ENCODE measurements at places on chromosomes 3 and 15.

DNA sequence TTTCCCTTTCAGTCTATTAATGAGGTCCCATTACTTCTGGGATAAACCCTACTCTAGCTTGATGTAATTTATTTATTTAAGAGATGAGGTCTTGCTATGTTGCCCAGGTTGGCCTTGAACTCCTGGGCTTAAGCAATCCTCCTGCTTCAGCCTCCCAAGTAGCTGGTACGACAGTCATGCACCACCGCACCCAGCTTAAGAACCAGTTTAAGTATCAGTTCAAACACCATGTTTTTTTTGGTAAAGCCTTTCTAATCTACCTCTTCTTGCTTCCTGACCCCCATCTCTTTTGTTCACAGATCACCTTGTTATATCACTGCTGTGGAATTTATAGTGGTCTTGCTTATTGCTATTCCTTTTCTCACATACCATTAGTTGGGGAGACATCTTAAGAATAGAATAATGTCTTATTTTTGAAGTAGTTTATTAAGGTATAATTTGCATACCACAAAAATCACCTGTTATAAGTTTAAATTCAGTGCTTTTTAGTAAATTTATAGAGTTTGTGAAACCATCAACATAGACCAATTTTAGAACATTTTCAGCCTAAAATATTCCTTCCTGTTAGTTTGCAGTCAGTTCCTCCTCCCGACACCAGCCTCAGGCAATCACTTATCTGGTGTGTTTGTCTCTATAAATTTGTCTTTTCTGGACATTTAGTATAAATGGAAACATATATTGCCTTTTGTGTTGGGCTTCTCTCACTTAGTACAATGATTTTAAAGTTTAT is 257.9 kb downstream of the PDCD6IP start:
- DNase-seq, result no peak

DNA sequence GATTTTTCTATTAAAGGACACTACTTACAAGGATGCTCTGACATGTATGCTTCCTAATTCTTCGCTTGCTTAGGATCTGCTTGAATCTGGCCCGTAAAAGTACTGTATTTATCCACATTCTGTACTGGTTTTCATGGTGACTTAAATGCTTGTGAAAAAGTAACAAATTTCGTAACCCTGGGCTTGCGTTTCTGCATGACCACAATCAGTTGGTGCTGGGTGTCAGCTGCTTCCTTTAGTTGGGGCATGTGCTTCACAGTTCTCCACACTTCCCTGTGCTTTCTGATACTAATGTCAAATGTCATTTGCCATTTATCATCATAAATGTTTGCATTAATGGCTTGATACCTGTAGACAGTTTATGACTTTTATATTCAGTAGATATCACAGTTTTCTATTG is 218.4 kb upstream of the MLF1 start:
- DNase-seq, result no peak

DNA sequence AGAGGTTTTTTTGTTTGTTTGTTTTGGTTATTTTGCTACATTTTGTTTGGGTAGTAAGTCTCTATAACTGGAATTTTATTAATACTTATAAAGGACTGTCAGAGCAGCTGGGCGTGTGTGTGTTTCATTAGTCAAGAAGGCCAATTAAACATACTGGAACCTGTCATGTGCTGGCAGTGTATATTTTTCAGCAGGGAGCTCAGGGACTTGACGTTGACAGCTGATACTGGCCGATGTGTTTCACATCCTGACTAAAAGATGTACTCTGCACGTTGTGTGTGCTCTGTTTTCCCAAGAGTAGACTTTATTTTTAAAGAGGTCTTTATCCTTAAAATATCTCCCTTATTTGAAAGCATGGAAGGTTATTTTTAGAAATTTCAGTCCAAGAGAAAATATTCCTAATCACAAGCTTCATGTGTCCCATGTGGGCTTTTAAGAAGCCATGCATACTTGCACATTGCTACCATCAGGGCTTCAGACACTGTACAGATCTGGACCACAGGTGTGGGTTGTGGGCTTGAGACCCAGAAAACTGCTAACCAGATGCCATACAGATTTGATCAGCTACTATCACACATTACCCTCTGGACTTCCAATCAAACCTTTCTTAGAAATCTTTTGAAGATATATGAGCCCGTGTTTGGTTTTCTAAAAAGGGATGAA is 135.9 kb downstream of the FEZF2 start:
- DNase-seq, result no peak

GRCh38 chr15:58398071-58398470 is 33.7 kb upstream of the LIPC start:
- DNase-seq, result no peak

GRCh38 chr15:79381593-79381992 is 50.5 kb upstream of the MINAR1 start:
- no peak for DNase-seq

GRCh38 chr3:64539451-64540196 is 148.2 kb downstream of the ADAMTS9 start:
- no peak for DNase-seq

DNA sequence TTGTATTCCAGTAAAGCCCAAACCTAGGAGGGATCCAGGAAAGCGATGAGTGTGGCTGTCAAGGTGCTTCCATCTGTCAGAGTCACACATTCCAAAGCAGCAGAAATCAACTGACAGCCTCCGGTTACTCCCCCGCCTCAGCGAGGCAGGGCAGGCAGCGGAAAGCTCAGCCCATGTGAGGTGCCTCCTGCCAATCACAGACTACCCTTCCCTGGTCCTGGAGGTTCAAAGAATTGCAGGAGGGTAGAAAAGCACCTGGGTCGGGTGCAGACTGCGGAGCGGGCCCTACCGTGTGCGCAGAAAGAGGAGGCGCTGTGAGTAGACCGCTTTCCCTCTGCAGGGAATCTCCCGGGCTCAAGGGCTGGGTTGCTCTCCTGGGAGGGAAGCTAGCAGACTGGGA is at the start of gene UPK1B:
TSS of gene UPK1B (plus strand) at position 274 of the 400 bp plus-strand sequence. CDS start 13,144 bp downstream, outside the sequence.
- DNase-seq, result no peak

DNA sequence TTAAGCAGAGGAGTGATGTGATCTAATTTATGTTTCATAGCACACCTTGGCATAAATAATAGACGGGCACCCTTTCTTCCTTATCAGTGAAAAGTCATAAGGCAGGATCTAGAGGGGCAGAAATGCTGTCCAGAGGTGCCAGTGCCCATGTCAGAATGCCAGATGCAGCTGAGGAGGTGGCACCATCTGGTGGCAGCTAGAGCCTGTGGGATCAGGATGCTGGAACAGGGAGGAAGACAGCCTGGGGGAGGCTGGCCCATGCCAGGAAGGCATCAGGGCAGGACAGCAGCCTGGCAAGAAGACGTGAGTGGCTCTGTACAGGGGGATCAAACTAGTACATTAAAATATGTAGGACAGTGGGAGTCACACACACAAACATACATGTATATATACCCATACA is 16.5 kb downstream of the MYH15 start:
- no peak for DNase-seq

DNA sequence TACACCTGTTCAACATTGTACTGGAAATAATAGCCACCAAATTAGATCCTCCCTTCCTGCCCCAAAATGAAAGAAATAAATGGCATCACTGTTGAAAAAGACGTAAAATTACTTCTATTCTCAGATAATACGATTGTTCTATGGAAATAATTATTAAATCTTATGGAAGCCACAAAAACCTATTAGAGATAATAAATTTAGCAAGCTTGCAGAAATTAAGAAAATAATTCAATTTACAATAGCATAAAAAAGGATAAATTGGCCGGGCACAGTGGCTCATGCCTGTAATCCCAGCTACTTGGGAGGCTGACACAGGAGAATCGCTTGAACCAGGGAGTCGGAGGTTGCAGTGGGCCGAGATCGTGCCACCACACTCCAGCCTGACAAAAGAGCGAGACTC is 57.8 kb downstream of the PPCDC start:
- DNase-seq, result no peak

GRCh38 chr3:66488492-66488891 is 12.3 kb downstream of the LRIG1 start:
- no peak for DNase-seq

DNA sequence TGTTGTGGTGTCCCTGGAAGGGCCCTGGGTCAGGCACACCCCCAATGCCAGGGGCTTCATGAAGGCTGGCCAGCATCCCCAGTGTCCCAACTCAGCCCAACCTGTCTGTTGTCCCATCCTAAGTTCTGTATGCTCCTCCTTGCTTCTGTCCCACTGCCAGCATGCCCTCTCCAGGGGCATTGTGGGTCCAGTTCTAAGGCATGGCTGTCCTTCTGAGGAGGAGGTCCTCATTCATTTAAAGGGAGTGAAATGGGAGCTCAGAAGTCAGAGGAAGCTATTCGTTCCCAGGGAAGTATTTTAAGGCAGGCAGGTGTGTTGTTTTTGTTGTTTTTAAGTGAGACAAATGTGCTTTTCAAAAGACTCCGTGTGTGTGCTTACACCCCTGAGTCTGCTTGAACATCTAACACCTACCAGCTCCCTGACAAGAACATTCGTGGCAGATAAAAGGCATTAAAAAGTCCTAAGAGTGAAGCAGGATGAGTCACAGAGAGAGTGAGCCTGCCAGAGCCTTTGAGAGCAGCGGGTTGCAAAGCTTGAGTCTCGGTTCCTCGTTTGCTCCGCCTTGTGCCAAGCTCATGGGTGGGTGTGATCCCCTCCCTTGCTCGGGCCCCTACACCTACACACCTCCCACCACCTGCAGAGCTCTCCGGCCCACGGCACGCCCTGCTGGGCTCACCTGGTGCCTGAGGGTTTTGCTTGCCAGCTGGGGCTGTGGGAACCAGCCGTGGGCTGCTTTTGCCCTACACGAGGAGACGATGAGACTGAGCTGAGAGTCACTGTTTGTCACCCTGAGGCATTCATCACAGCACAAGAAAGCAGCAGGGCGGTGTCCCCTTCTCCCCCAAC is 183.4 kb upstream of the TOPAZ1 start:
- DNase-seq, result no peak

DNA sequence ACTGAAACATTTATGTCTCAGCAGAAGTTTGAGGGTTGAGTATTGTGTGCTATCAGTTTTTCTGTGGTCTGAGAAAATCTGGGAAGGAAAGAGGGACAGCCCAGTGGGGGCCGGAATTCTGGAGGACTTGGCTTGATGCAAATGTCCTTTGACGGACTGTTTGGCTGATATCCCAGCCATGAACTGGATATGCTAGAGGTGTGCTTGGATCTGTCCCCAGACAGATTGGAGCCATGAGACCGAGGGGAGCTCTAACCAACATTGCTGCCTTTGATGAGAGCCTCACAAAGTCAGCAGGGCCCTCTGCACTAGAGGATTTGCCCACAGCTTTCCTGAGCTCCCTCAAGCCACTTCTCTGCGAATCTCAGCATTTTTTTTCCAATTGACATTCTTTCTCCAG is 405.6 kb downstream of the NTRK3 start:
- DNase-seq, result no peak

- DNase-seq, result no peak
Observed at GRCh38 chr3:60444898-60445437, 806.3 kb downstream of the FHIT start.

DNA sequence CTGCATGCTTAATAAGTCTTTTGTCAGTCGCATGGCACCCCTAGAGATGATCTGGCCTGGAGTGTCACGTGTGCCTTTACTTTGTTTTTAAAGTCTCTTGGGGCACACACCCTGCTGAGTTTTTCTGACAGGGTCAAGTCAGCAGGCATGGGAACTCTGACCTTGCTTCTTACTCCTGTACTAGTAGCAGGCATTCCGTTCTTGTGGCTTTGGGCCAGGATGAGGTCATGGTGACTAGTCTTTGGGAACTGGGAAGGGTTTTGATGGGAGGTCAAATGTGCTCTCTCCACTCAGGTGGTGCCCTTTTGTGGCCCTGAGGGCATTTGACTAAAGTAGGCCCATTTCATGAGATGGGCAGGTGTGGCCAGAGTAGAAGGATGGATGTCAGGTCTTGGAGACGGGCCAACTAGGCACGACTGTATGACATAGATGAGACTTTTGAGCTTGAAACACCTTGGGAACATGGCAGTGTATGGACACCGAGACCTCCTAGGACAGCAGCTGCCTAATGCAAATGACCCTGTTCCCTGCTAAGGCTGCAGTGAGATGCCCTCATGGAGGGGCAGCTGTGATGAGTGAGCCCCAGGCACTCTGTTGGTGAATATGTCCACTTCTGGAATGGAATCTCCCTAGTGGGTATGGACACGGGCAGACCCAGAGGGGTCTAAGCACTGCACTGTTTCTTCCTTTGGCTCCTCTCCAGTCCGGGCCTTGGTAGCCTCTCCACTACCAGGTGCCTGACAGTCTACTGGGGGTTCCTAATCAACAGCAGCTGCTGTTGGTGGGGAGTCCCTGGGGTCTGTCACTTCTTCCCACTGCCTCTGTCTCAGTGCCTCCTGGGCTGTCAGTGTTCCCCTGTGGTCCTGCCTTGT is 16.4 kb downstream of the SRPRB start:
- DNase-seq, result no peak

DNA sequence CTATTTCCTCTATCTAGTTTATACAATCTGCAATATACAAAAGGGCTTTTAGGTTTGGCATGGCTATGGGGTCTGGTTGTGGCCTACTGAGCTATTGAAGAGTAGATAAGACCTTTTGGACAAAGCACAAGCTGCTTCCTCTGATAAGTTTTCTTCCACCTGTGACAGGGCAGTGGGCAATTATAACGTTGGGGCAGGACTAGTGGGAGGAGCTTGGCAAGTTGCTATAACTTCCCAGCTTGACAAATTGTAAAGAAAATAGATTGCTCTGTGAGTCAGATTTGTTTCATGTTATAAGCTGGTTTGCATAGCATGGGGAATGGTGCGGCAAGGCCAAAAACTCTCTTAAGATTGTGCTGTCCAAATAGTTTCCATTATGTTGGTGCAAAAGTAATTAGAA is 64.9 kb downstream of the SLC7A14 start:
- DNase-seq, result no peak

DNA sequence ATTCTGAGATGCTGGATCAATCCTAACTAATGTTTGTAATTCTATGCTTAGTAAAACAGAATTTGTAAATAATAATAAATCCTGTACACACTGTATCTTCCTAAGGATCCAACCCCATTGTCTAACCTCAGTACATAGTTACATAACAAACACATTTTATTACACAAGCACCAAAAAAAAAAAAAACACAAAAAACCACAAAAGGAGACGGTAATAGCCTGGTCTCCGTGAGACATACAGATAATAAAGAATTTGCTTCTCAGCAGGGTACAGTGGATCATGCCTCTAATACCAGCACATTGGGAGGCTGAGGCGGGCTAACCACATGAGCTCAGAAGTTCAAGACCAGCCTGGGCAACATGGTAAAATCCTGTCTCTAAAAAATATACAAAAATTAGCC is 558.7 kb downstream of the MAGI1 start:
- no peak for DNase-seq

DNA sequence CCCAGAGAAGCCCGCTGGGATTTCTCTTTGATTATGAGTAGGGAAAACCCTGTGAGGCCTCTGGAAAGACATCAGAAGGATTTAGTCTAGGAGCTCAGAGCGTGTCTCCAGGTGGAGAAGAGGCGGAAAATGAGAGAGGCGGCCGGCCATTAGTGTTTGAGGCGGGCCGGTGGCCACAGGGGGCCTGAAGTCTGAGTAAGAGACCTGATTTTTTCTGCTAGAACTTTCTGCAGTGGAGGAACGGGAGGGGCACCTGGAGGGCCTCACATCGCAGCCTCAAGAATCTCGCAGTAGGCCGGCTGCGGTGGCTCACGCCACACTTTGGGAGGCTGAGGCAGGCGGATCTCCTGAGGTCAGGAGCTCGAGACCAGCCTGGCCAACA is 28.5 kb downstream of the KLHDC8B start:
- DNase-seq, result no peak

- DNase-seq, result no peak
Observed at GRCh38 chr3:83515123-83515522, 1443.7 kb upstream of the CADM2 start.

Data from hippocampal formation (tissue), 2 donors.